Upper lobe of right lung (tissue), 1 donor: ENCODE measurements at places on chromosomes 11 and 22. TPM values are rescaled to one million over a fixed set of nuclear protein-coding genes. Genes with fewer than 3 reads are reported as not detected.
A peak's percentile ranks its signal among the peaks of the same experiment; 100 is the strongest.

Gene HEPHL1
- total RNA-seq = not detected

Gene APOA5
- total RNA-seq = not detected

Gene BCO2
- total RNA-seq = 7.7 TPM

Gene ANKRD49
- 16.6 TPM for total RNA-seq

Gene HIPK3
- total RNA-seq = 146 TPM

Gene ADAMTS15
- total RNA-seq = 8.2 TPM

- H3K27ac ChIP-seq = no peak overlapping the region
- H3K36me3 ChIP-seq = no peaks in the 10 kb centered on the region
- H3K4me3 ChIP-seq = no peak overlapping the region
- H3K4me1 ChIP-seq = no peaks in the 10 kb centered on the region
- DNase-seq = no peak
- H3K27me3 ChIP-seq = no peaks in the 10 kb centered on the region
Measured at GRCh38 chr11:132134322-132134721, 763.9 kb downstream of the NTM start.

DNA sequence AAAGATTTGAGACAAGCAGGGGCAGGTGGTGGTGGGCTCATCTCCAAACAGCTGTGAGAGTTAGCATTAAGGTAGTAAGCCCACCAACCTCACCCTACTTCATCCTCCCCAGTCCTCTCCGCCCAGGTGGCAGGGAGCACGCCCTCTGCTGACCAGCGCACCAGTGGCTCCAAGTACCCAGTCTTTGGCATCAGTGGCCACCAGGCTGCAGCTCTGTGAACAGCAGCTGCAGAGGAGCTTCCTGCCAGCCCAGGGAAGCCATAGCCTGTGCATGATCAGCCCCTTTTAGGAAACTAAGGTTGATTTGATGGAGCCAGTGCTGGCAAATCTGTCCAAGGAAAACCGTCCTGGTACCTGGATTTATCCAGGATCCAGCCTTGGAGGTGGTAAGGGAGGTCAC is 21.7 kb downstream of the CAVIN3 start:
- H3K27ac ChIP-seq = no peak overlapping the region
- H3K27me3 ChIP-seq = no peaks in the 10 kb centered on the region
- H3K4me1 ChIP-seq = no peaks in the 10 kb centered on the region

GRCh38 chr11:202490-202889 is 4.7 kb downstream of the BET1L start:
- no peaks in the 10 kb centered on the region for H3K27me3 ChIP-seq
- no peak overlapping the region for H3K4me3 ChIP-seq
- peaks cover 35% of the 10 kb centered on the region for H3K36me3 ChIP-seq
- peak; percentile 40 for DNase-seq

DNA sequence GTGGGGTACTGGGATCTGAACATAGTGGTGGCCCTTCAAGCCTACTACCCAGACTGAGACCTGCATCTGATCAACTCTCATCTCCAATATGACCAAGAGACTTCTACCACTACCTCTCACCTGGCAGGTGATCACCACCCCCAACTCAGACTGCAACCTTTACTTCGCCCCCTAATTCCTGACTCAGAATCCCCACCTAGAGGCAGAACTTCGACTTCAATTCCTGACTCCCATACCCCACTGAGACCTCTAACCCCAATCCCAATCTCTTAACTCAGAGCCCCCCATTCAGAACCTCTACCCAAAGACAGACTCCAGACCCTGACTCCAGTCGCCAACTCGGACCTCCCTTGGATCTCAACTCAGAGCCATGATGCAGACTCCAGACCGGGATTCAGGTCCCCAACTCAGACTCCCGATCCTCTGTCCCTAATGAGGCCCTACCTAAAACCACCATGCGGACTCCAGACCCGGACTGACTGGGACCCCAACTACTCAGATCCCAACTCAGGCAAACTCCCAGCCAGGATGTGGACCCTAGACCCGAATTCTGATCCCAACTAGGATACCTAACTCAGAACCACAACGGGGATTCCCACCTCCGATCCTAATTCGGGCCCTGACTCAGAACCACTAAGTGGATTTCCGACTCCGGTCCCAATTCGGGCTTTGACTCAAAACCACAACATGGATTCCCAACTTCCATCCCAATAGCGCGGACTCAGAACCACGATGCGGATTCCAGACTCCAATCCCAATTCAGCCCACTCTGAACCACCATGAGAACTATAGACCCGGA is 1.2 kb downstream of the KCNQ1OT1 start:
- DNase-seq = no peak
- H3K4me1 ChIP-seq = peaks cover 3% of the 10 kb centered on the region
- peak overlapping the region; percentile 80 for H3K27ac ChIP-seq
- H3K27me3 ChIP-seq = no peaks in the 10 kb centered on the region

DNA sequence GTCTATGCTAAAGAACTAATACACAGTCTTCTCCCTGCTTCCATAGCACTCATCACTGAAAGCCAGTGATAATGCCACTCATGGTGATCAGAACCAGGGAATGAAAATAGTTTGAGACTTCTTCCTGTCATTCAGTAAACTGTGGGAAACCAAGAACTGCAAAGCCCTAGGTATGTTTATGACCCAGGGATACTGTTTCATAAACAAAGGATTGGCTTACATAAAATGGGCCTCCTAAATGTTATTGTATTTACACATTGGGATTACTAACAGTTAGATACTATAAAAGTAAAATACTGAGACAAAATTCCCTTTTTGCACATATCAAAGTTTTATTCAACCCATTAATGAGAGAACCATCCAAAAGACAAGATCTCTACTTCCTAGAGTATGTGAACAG is 21.3 kb upstream of the CWF19L2 start:
- DNase-seq = no peak
- H3K27me3 ChIP-seq = peaks cover 12% of the 10 kb centered on the region
- H3K4me3 ChIP-seq = no peak overlapping the region
- H3K36me3 ChIP-seq = no peaks in the 10 kb centered on the region
- no peak overlapping the region for H3K27ac ChIP-seq

DNA sequence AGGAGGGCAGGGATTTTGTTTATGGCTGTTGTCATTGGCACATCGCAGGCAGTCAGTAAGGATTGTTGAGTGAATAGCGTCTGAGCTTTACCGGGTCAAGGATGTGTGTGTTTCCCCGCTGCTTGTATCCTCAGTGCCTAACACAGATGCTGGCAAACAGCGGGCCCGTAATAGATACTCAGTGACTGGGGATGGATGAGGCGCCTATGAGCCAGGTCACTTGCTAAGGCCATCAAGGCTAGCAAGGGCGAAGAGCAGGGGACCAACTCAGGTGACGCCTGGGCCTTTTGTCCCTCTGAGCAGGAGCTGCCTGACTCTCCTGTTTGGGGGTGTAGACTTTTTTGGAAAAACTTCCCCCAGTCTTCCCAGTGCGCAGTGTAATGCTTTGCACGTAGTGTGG is 118.1 kb downstream of the HIPK3 start:
- no peak overlapping the region for H3K4me3 ChIP-seq
- no peak overlapping the region for H3K27ac ChIP-seq
- no peak for DNase-seq
- H3K36me3 ChIP-seq = no peaks in the 10 kb centered on the region

- no peaks in the 10 kb centered on the region for H3K27me3 ChIP-seq
- H3K27ac ChIP-seq = no peak overlapping the region
- peaks cover 17% of the 10 kb centered on the region for H3K4me1 ChIP-seq
- H3K36me3 ChIP-seq = no peaks in the 10 kb centered on the region
- DNase-seq = no peak
Measured at GRCh38 chr11:76592025-76592914, 78.3 kb downstream of the LRRC32 start.

- no peak for DNase-seq
- no peak overlapping the region for H3K27ac ChIP-seq
- H3K36me3 ChIP-seq = peaks cover 94% of the 10 kb centered on the region
- H3K27me3 ChIP-seq = no peaks in the 10 kb centered on the region
- H3K4me1 ChIP-seq = peaks cover 15% of the 10 kb centered on the region
- no peak overlapping the region for H3K4me3 ChIP-seq
Measured at GRCh38 chr22:35324067-35324466, 24.4 kb downstream of the TOM1 start.

DNA sequence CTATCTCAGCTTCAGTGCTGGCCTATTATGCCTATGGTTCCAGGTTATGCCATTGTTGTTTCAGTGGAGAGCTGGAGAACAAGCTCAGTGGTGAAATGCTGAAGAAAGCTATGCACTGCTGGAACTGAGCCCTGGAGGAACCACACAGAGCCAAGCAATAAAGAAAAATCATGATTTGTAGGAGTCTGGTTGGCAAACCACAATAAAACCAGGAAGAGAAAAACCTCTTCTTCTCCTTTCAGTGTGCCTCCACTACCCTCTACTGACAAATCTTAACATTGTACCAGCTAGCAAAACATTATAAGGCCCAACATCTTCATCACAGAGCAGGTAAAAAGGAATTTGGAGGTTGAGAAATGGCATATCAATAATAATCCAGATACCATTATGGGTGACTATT is 5.3 kb downstream of the OR51F2 start:
- H3K4me1 ChIP-seq = no peaks in the 10 kb centered on the region
- H3K4me3 ChIP-seq = no peak overlapping the region
- H3K27ac ChIP-seq = no peak overlapping the region
- H3K27me3 ChIP-seq = no peaks in the 10 kb centered on the region
- no peaks in the 10 kb centered on the region for H3K36me3 ChIP-seq
- DNase-seq = no peak

GRCh38 chr11:33731723-33732531 is 4.3 kb downstream of the CD59 start:
- peaks cover 5% of the 10 kb centered on the region for H3K36me3 ChIP-seq
- H3K27ac ChIP-seq = peak overlapping the region; percentile 5
- H3K4me1 ChIP-seq = peaks cover 52% of the 10 kb centered on the region
- H3K4me3 ChIP-seq = peak overlapping the region; percentile 92
- no peak for DNase-seq

DNA sequence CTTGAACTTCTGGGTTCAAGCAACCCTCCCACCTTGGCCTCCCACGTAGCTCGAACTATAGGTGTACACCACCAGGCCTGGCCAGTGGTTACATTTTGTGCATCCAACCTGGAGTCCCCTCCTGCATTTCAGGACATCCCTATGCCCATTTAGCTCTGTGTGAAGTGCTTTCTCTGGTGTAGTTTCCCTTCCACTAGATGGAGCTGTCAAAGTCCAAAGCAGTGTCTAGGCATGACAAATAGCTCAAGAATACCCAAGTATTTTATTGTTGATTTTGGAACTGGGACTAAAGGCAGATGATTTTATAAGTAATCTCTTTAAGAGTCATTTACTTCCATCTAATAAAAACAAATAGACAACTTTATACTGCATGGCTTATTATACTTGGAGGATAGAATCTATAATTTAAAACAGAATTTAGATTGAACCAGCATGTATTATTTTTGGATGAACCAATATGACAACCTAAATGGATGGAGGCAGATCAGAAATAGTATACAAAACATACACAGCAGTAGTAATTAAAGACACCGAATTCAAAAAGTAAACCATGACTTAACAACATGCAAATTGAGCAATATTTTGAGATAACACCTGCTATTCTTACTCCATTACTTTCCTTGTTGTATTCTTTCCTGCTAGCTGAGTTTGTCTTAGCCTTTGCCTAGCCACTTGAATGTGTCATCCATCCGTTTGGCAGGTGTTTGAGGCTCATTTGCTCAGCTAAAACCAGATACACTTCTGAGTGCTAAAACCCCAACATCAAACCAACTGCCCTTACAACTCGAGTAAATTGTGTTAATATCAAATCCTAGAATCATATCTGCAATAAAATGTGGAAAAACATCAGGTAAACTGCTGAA is 37.7 kb downstream of the EIF4ENIF1 start:
- H3K4me3 ChIP-seq = no peak overlapping the region
- no peak overlapping the region for H3K27ac ChIP-seq
- no peak for DNase-seq
- H3K27me3 ChIP-seq = no peaks in the 10 kb centered on the region
- peaks cover 53% of the 10 kb centered on the region for H3K36me3 ChIP-seq
- H3K4me1 ChIP-seq = no peaks in the 10 kb centered on the region

GRCh38 chr11:75024764-75025211 is 36.1 kb downstream of the NEU3 start:
- H3K36me3 ChIP-seq = no peaks in the 10 kb centered on the region
- no peaks in the 10 kb centered on the region for H3K27me3 ChIP-seq
- no peak for DNase-seq

GRCh38 chr11:120306519-120307242 is 18.4 kb upstream of the TLCD5 start:
- H3K27ac ChIP-seq = no peak overlapping the region
- H3K4me3 ChIP-seq = no peak overlapping the region
- H3K4me1 ChIP-seq = peaks cover 7% of the 10 kb centered on the region
- no peaks in the 10 kb centered on the region for H3K27me3 ChIP-seq
- no peaks in the 10 kb centered on the region for H3K36me3 ChIP-seq

DNA sequence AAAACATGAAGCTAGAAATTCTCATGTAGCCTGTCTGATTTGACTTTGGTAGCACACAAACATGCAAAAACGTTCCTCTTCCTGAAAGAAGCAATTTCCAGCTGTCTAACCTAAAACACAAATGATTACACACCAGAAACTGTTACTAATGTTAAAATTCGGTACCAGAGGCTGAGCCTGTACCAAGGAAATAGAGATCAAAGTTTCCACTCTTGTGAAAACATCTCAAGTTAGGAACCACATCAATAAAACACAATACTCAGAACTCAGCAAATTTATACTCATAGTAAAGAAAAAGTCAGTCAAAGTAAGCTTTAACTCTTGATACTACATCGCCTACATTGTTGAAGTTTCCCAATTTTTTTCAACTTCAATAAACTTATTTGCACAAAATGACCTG is 107.8 kb downstream of the FCHSD2 start:
- no peak overlapping the region for H3K4me3 ChIP-seq
- no peaks in the 10 kb centered on the region for H3K27me3 ChIP-seq
- H3K4me1 ChIP-seq = peaks cover 5% of the 10 kb centered on the region
- no peak for DNase-seq
- H3K27ac ChIP-seq = no peak overlapping the region

DNA sequence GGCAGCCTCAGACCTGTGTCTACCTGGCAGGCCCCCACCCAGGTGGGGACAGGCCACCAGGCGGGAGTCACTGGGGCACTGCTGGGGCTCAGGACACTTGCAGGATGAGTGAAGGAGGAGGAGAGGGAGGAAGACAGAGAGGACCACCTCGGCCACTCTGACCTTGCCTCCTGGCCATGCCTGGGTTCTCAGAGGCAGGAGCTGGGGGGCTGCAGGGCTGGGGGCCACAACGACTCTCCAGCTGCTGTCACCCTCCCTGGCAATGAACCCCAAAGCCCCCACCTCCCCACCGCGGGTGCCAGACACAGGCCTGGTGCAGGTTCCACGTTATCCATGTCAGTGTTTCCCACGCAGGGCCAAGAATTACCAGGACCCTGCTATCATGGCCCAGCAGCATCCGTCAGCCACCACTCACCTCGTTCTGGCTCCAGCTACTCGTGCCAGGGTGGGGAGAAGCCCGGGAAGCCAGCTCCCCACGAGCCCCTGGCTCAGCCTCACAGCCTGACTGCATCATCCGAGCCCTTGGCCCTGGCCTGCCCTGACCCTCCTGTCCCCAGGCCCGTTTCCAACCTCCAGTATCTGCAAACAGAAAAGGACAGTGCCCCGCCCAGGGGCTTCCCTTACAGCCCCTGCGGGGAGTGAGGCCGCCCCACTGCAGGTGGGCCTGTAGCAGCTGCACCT is 62.4 kb downstream of the BRD1 start:
- H3K4me1 ChIP-seq = no peaks in the 10 kb centered on the region
- no peaks in the 10 kb centered on the region for H3K27me3 ChIP-seq
- DNase-seq = peak; percentile 63

- H3K4me3 ChIP-seq = no peak overlapping the region
- H3K36me3 ChIP-seq = no peaks in the 10 kb centered on the region
- H3K4me1 ChIP-seq = peaks cover 44% of the 10 kb centered on the region
Measured at GRCh38 chr22:40487663-40488249, 117.4 kb downstream of the SGSM3 start.

- H3K4me1 ChIP-seq = peaks cover 8% of the 10 kb centered on the region
- no peak overlapping the region for H3K4me3 ChIP-seq
- no peak overlapping the region for H3K27ac ChIP-seq
- H3K27me3 ChIP-seq = peaks cover 12% of the 10 kb centered on the region
- DNase-seq = no peak
Measured at GRCh38 chr22:26360169-26360885, 68.7 kb upstream of the ASPHD2 start.
